Hypothalamus (tissue), 51 donors: ENCODE measurements at places on chromosomes 3 and 15.

DNA sequence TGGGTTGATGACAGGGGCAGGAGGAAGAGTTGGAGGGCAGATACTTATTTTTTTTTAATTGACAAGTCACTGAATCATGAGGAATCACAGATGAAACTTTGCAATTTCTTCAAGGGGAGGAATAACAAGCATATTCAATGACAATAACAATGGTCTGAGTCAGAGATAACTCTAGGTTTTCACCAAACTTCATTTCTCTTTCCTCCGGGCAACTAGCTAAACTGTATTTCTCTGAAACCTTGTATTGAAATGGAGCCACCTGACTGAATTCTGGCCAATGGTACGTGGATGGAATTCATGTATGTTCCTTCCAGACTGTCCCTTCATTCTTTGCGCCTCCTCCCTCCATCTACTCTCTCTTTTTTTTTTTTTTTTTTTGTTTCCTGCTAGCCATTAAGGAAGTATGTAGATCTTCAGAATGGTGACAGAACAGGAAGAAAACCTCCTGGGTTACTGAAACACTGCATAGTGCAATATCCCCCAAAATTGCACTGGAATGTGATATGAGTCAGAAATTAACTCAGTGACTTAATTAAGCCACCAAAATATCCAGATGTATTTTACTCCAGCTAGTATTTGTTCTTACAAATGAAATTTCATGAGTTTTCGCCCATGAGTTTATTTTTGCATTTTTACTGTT, 495.4 kb downstream of the OTOL1 start:
- no peak for DNase-seq

GRCh38 chr3:39250116-39250747, 29.6 kb downstream of the CX3CR1 start:
- DNase-seq, result no peak

DNA sequence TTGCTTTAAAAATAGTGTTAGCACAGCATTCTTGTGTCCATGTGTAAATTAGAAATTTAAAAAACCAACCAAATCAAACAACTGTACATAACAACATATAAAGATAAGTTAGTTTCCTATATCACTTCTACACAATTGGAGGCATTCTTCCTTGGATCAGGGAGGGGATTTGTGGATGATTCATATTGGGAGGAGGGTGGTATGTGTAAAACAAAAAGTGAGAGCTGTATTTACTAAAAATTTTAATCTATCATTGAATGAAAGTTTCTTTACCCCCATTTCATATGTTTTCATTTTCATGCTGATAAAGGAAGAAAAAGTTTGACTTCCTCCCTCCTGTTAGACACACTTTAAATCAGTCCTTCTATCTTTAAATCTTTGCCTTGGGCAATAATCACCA, 325.0 kb downstream of the SATB1 start:
- DNase-seq, result no peak

DNA sequence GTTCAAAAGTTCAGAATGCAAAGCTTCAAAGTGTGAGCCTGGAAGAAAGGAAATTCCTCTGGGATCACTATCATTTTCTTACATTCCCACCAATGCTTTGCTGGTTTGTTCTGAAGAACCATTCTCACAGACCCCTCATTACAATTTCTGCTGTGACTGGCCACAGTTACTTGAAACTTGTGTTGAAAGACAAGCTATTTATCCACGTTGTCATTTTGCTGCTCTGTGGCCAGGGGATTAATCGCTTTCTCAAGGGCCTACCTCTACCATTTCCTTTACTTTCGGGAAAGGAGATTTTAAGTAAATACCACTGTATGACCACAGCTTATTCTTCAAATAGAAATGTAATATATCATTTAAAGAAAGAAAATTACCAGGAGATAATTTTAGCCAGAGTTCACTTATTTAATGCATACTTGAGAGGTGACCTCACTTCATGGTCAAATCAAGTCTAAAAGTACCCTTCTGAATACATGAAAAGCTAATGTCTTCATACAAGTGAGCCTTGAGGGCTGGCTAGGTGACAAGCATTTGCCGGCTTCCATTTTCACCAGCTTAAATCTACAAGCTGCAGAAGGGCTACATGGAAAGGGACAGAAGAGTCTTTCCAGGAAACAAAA, 69.8 kb upstream of the ROBO2 start:
- no peak for DNase-seq

DNA sequence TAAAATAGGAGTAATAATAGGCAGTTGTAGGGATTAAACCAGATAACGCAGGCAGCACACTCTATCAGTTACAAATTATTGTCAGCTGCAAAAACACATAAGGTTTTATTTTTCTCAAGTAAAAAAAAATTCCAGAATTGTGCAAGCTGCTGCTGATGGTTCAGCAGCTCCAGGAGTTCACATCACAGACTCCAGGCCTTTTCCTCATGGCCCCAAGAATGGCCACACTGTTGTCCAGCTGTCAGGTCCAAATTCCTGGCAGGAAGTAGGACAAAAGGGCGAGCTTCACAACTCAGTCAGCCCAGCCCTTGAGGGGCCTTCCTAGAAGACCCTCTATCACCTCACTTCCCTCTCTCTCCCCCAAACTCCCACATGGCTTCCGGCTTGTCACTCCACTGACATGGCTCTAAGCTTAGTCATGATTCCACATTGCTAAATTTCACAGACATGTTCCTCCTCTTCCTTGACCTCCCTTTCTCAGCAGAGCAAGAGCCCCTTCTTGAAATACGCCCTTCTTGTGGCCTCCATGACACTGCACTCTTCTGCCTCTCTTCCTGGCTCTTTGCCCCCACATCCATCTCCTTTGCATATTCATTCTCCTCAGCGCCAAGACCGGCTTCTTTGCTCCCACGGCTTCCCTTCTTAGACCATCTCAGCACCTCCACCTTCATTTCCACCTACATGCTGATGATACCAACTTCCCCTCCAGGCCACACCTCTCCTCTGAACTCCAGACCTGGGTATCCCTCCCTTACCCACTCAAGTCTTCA, 27.4 kb upstream of the FAM174B start:
- no peak for DNase-seq

GRCh38 chr3:132161608-132162007, 126.8 kb upstream of the CPNE4 start:
- DNase-seq, result no peak

DNA sequence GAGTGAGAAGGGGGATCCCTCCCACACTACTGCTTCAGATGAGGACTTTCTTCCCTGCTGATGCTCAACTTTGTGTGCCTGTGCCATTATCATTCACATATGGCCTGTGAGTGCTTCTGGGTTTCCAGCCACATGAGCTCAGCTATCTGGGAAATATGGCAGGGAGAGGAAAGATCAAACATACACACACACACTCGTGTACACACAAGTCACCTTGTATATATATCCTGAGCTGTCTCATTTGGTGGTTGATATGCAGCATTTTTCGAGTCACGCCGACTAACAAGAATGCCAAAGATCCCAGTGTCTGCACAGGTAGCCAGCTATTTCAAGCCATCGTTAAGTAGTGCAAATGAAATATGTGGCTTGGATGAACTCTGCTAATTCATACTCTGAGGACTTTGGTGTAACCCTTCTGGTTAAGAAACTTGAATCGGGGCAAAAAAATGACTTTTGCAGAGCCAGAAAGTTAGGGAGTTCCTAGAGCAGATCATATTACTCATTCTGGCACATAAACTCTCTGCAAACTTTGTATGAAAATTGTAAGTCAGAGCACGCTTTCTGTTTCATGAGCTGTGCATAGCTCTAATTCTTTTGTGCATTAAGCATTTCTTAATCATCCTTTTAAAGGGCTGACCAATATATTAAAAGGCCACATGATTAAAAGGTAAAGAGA, 24.9 kb upstream of the WNT5A start:
- DNase-seq, result no peak

- no peak for DNase-seq
Measured at GRCh38 chr15:25775317-25775912, 87.7 kb downstream of the ATP10A start.

DNA sequence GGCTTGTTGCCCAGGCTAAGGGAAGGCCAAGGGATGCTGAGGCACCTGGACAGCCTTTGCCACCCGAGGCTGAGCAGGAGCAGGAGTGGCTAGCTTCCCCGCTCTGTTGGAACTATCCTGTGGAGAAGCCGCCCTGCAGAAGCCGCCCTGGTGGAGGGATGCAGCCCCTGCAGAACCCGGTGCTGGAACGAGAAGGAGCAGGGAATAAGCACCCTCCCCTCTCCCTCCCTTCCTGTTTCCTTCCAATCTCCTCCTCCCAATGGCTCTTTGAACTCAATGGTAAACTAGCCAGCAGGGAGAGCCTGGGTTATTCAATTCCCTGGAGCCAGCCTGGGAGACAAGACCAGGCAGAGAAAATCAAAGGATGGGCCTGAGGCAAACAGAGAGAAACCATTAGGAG, 11.8 kb upstream of the HRG start:
- no peak for DNase-seq

- DNase-seq, result no peak
Measured at GRCh38 chr15:78408355-78408640, 29.7 kb upstream of the IREB2 start.

GRCh38 chr3:33030802-33031201, 66.1 kb downstream of the GLB1 start:
- DNase-seq, result no peak

DNA sequence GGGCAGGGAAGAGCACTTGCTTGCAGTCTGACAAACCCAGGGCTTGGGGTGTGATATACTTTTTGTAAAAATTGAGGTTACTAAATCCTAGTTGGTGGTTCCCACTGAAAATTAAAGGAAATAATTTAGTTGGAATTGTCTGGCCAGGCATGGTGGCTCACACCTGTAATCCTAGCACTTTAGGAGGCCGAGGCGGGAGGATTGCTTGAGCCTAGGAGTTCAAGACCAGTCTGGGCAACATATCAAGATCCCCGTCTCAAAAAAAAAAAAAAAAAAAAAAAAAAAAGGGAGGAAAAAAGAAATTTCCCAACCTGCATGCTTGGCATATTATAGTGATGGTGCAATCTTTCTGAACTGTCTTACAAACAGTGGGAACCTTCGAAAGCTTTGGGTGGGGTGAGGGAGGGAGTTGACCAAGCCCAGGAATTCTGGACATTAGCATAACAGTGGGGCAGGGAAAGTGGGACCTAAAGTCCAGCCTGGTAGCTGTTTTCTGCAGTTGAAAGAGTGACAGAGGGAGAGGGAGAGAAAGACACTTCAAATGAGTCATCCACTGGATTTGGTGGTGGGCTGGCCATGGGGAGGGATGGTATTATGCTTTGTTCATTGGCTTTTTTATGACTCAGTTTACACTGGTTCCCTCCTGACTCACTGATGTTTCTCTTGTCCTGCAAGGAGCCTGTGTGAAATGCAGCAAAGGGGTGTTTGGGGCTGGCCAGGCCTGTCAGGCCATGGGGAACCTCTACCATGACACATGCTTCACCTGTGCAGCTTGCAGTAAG, 41.1 kb downstream of the LIMD1 start:
- DNase-seq, result no peak

DNA sequence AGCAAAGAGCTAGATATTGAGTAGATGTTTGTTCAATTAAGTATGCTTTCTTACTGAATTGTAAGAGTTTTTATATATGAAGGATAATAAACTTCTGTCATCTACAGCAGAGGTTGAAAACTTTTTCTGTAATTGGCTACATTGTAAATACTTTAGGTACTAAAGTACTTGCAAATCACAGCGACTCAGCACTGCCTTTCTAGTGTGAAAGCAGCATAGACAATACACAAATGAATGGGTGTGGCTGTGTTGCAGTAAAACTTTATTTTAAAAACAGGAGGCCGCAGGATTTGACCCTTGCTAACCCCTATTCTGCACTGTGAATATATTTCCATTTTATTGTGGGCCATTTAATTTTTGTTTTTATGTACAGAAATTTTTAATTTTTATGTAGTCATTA, 104.3 kb upstream of the TMC3 start:
- DNase-seq, result no peak

- DNase-seq, result no peak
Measured at GRCh38 chr15:45729141-45729540, 94.3 kb downstream of the SQOR start.

GRCh38 chr3:173289072-173289471, 108.5 kb upstream of the NLGN1 start:
- no peak for DNase-seq

DNA sequence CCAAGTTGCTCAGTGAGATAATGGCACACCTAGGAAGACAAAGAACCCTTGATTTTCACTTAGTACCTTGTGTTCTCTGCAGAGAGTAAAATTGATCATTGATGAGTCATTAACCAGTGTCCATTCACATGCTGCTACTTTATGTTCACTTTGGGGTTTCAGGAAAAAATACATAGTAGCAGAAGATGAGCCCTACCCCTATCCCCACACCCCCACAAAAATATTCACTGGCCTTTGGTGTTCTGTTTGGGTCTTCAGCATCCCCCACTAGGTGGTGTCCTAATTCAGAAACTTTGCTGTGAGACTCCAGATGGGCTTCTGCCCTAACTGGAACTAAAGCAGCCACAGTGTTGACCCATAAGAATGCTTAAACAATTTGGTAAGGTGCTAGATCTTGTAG, 178.8 kb downstream of the KLHL25 start:
- DNase-seq, result no peak

DNA sequence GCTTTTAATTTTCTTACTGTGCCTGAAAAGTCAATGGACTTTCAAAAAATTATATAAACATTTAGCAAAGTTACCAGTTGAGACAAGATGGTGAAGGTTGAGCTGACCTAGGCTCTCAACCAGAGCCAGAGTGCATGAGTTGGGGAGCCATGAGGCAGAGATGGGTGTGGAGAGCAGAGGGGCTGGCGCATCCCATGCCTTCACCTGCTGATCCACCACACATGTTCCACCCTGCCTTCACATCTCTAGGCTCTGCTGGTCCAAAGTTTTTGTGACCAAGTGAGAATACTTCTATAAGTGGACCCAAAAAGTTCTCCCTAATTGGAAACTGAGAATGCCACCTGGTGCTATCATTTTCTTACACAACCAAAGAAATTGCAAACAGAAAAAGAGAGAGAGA, 47.3 kb downstream of the CCR3 start:
- DNase-seq, result no peak

- no peak for DNase-seq
Measured at GRCh38 chr3:196150481-196150880, 60.7 kb downstream of the ZDHHC19 start.

- DNase-seq, result no peak
Measured at GRCh38 chr3:62624185-62624584, 250.8 kb upstream of the FEZF2 start.

- DNase-seq, result no peak
Measured at GRCh38 chr15:62711691-62712454, 330.7 kb upstream of the TPM1 start.

- DNase-seq, result no peak
Measured at GRCh38 chr3:123119388-123119787, 52.6 kb downstream of the PDIA5 start.

- DNase-seq, result no peak
Measured at GRCh38 chr15:34944936-34945335, 24.6 kb downstream of the AQR start.
